ENCODE measurements at places on chromosomes 3 and 15. TPM values are rescaled to one million over a fixed set of nuclear protein-coding genes. Genes with fewer than 3 reads are reported as not detected.

GRCh38 chr3:50264383-50264963, 4.5 kb upstream of the SEMA3B start:
- peak; percentile 85 for DNase-seq

- no peak for DNase-seq
These were observed 20.6 kb downstream of the ABHD2 start for GRCh38 chr15:89108835-89109234.

DNA sequence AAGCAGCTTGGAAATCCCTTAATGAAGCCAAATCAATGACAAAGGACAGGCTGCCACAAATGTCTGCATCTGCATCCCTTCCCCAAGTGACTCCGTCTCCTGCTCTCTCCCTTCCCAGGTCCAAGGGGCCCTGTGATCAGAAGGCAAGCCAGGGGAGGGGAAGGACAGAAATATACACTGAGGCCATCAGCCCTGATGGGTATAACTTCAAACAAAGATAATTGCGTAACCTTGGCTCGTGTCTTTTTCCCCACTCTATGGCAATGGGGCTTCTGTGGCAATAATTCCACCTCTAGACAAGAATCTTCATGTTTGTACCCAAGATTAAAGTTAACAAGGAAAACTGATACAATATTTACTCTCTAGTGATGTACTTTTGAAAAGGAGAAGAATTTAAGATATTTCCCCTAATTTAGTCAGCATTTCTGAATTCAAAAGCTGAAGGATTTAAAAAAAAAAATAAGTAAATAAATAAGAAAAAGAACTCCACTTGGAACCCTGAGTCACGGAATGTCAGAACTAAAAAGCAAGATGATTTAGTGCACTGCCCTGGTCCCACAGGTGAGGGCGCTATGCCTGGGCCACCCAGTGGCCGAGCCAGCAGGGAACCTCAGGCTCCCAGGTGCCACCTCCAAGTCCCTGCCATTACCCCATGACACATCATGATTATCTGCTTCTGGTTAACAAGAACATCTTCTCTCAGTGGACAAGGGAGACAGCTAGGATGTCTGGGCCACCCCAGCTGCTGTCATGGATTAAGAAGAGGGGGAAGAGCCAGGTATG, 154.5 kb downstream of the STT3B start:
- no peak for DNase-seq

DNA sequence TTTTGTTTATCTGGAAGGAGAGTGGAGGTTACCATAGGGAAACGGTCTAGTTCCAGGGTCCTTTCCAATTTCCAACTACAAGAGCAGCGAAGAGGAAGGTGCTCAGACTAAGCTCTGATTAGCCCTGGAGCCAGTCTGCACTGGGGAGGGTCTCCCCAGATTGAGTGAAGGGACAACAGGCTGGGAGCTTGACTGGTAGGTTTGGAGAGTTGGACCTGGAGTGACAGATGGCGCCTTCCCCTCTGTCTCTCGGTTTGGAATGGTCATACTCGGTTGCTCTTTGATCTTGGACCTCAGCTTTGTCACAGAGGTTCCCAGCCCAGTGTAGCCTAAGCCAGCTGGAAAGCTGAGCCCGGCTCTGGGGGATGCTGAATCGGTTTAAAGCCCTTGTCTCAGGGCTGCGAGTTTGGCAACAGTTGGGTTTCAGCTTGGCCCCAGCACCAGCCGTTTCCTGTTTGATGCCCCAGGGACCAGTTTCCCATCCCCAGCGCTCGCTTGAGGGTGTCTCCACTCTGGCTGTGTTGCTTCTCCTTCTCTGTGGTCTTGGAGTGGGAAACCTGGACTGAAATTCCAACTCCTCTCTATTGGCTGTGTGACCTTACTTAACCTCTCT, 53.1 kb upstream of the ULK4 start:
- DNase-seq: no peak

- no peak for DNase-seq
These were observed 130.7 kb upstream of the KCNMB2 start for GRCh38 chr3:178405531-178405930.

- DNase-seq: no peak
These were observed 37.5 kb downstream of the SNAPC5 start for GRCh38 chr15:66459818-66460615.

- DNase-seq: no peak
These were observed 543.7 kb downstream of the FHIT start for GRCh38 chr3:60707452-60708020.

DNA sequence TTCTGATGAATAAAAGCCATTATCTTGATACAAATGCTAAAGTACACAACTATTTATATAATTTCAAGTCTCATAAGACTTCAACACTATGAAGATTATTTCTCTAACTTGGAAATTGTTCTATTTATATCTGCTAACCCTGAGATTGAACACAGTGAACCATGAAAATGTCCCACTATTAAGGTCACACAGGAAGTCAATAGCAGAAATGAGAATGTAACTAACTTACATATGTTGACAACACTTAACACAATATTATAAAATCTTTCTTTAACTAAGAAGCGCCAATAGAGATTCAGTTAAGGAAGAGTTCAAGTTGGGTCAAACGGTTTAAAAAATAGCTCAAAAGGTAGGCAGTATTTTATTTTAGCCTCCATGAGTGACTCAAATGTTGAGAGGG, 551.8 kb upstream of the CBLB start:
- DNase-seq: no peak

- DNase-seq: no peak
These were observed 18.4 kb downstream of the ISL2 start for GRCh38 chr15:76354823-76355440.

GRCh38 chr3:128170866-128171516, 17.7 kb downstream of the EEFSEC start:
- DNase-seq: peak; percentile 67

DNA sequence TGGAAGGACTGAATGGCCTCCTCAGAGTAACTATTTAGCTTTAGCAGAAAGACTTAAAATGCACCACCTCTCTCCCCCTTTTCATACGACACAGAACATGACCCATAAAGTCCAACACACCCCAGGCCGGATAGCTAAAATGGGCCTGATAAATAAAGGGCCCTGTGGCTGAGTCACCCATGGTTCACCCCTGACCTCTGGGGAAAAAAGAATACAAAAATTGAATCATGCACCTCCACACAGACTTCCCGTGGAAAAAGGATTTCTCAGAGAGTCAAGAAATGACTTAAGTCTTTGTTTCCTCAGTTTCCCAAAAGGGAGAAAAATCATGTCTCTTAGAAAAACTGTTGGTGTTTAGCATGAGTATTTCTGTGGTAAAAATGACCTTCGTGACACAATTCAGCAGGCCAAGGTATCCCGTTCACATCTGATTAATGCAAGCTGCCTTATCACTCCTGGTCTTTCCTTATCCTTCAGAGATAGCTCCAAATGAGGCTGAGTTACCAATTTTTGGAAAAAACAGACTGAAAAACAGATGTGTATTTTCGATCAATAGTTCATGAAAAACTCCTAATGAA, 34.0 kb upstream of the ARHGEF3 start:
- no peak for DNase-seq

GRCh38 chr3:112508261-112508660, 9.0 kb upstream of the BTLA start:
- no peak for DNase-seq

GRCh38 chr15:101052681-101053121, 133.5 kb downstream of the LRRK1 start:
- no peak for DNase-seq

DNA sequence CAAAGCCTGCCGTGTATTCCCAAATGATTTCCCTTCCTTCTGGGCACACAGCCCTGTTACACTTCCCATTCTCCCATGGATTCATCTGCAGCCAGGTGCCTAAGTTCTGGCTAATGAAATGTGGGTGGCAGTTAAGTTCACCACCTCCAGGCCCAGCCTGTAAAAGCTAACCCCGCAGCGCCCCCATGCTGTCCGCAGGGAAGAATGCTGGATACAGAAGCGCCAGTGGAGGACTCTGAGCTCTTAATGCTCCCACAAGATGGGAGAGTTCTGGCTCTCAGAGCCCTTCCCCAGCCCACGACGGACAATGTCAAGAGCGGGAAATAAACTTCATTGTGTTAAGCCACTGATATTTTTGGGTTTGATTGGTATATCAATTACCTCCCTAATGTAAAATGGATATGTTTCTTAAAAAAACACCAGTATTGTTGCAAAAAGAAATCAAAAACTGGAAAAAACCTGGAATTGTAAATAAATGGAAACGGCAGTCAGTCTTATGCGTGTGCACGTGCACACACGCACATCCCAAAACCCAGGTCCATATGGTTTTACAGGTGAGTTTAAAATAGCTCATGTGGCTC, 37.7 kb upstream of the FGD5 start:
- no peak for DNase-seq

DNA sequence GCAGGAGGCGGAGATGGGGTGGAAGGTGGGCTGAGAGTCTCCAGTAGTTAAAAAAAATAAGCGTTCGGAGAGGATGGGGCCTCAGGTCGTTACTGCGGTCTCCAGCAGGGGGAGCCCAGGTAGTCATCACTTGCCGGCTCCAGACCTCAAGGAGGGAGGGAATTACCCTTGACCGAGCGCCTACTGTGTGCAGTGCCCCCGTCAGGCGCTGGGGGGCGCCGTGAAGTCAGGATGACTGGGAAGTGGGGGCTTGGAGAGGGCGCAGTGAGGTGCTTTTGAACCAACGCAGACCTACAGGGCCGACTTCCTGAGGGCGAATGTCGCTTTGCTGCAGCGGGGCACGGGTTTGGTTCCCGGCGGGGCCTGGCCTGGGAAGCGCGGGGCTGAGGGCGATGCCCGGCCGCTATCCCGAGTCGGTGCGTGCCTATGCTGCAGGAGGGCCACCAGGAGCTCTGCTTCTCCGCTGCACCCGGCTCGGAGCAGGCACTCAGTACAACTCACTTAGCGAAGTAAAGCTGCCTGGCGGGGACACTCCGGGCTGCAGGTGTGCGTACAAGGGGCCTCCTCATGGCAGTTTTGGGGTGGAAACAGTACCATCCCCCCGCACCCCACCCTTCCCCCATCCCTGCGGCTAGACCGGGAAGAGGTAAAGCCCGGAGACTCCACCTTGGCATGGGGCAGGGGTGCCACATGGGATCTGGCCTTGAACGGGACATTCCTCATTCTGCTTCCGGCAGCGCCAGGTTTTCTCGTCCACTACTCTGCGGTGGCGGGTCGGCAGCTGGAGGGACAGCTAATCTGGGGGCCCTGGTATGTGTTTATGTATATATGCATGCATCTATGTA, 79.8 kb downstream of the RHCG start:
- no peak for DNase-seq

DNA sequence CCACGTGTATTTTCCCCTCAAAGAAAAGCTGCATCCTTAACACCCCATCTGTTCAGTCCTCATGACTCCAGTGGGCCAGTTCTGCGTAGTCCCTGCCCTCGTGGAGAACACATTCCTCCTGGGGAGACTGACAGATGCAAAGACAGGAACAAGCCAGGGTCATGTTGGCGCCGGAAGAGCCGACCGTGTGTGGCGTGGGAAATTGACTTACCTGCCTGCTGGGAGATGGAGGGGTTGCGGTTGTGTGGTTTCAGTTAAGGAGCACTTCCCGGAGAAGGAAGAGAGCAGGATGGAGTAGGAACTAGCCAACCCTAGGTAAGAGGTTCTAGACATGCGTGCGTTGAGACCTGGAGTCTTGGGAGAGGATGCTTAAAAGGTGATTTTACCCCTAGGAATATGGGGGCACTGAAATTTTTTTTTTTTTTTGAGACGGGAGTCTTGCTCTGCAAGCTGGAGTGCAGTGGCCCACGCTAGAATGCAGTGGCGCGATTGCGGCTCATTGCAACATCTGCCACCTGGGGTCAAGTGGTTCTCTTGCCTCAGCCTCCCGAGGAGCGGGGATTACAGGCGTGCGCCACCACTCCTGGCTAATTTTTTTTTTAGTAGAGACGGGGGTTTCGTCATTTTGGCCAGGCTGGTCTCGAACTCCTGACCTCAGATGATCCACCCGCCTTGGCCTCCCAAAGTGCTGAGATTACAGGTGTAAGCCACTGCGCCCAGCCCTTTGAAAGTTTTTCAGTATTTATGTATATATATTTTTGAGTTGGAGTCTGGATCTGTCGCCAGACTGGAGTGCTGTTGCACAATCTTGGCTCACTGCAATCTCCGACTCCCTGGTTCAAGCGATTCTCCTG, 1.4 kb downstream of the VHL start:
- no peak for DNase-seq

DNA sequence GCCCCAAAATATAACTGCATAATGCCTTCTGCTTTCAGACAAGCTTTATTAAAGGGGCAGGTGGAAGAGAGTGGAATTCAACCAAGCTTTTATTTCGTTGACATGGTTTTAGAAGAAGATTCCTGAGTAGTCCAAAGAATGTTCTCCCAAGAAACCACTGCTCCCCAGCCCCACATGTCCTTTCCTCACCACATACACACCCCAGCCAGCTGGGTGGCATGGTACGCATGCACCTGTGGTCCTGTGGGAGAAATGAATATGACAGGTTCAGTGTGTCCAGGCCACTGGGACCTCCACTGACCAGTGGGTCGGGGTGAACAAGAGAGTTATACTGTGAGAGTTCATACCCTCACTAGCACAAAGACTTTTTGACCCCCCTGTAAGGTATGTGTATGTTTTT, 30.2 kb downstream of the ARID3B start:
- no peak for DNase-seq

DNA sequence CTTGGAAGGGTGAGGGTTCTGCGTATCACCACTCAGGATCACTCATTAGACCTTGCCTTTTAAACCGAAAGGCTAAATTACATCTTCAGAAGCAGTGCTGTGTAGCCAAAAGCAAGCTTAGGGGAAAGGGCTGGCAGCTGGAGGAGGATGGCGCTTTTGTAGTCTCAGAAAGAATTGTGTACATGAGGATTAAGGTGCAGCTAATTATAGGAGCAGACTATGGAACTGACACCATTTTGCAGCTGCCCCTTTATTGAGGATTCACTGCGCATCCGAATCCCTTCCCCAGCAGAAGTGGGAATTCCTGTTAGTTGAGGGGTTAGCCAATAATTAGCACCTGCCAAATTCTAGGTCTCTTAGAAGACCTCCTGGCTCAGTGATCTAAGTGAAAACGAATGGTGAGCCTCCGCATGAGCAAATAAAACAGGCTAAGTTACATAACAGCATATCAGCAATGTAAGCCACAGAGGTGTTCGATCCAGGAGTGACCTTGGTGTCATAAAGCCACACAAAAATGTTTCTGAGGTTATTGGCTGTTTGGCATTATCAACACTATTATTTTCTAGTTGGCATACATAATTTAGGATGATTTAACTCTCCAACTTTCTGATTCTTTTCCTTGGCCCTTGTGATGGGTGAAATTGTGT, 42.6 kb upstream of the SEMA6D start:
- no peak for DNase-seq

- no peak for DNase-seq
These were observed 411.4 kb upstream of the TPRG1 start for GRCh38 chr3:188760408-188760807.

GRCh38 chr15:41104234-41104633, 11.8 kb downstream of the INO80 start:
- DNase-seq: no peak

GRCh38 chr3:184306341-184306972, 7.4 kb downstream of the PSMD2 start:
- no peak for DNase-seq

Gene CCDC33
- polyA plus RNA-seq: 4.7 TPM

Gene TMEM207
- 21.4 TPM for polyA plus RNA-seq

Gene SNTN
- not detected for polyA plus RNA-seq

Gene ST8SIA2
- polyA plus RNA-seq: 4.2 TPM

Gene LYSMD4
- polyA plus RNA-seq: 11.2 TPM

Gene VIPR1
- 1.3 TPM for polyA plus RNA-seq

Gene ZNF620
- polyA plus RNA-seq: 11.0 TPM

Gene GOLGA8J
- polyA plus RNA-seq: 0.56 TPM

Gene ZPLD1
- polyA plus RNA-seq: 0.79 TPM

Gene ZIC1
- not detected for polyA plus RNA-seq
